ENCODE measurements at places on chromosomes 2 and 18.

- DNase-seq = no peak
These were observed 87.1 kb downstream of the ATP9B start for GRCh38 chr18:79156327-79156726.

- DNase-seq = no peak
These were observed 57.9 kb upstream of the FRZB start for GRCh38 chr2:182924306-182924705.

- no peak for DNase-seq
These were observed 48.0 kb downstream of the FEZ2 start for GRCh38 chr2:36550006-36550405.

DNA sequence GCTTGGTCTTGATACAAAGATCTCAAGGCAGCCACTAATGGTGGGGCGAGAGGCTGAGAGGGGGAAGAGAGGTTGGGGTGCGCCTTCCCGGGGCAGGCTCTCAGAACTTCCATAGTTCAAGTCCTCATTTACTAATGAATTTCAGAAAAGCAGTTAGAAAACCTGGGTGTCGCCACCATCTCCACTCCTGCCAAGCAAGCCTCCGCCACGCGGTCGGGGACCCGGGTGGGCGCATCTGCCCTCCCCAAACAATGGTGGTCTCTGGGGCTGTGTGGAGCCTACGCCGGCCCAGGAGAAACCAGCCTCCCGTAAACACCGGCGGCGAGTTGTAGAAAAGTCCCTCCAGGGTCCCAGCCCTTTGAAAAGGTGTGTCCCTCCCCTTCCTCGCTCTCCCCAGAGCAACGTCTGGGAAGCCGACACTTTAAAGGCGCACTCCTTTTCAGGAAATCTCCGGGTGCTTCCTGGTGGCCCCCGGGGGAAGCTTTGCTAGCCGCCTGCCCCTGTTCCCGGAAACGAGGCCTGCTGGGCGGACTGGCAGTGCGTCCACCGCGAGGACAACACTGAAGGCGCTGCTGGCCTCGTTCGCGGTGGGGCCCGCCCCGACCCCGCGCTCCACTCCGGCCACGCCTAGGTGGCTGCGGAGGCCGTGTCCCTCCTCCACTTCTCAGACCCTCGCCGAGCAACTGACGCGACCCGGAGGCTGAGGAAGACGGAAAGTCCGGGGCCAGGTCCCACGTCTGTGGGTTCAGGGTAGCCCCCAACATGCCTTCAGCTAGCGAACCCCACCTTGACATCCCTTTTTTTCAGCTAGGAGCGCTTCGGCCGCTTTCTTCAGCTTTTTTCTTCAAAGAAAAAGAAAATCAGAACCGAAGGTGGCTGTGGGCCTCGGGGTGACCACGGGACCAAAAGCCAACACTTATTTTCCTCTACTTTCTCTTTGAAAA, 16.8 kb downstream of the EVX2 start:
- DNase-seq = no peak

- DNase-seq = no peak
These were observed 216.6 kb downstream of the SS18 start for GRCh38 chr18:25873833-25874232.

GRCh38 chr2:164873210-164873908, 31.7 kb upstream of the COBLL1 start:
- no peak for DNase-seq

DNA sequence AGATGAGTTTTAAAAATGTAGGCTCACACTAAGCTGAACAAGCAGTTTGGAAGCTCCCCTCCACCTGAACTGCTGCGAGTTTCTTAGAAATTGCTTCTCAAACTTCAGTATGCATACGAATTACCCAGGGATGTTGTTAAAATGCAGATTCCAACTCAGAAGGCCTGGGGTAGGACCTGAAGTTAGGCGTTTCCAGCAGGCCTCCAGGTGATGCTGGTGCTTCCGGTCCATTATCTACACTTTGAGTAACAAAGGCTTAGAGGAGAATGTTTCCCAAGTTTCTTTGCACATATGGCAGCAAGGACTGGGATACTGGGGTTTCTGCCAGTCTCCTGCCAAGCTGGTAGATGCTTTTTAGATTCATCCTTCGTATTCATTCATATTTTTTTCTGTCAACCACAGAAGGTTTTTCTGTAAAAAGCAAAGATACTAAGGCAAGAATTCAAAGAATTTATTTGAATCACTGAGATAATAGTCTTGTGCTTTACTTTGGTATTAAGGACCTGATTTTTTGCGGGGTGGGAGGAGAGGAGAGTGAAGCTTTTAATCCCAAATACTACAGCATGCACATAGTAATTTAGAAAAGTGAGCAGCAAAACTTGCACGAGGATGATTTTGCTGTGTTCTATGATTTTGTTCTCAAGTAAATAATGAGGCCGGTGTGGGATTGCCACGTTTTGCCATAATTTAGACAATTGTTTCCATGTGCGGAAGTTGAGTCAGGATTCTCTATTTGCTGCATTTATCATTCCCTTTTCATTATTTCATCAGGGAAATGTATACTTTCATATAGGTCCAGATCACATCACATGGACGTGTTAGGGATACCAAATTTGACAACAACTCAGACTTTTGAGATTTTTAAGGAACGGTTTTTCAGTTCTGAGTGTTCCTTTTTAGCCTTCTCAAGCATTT, 137.6 kb upstream of the SPATS2L start:
- no peak for DNase-seq

GRCh38 chr2:123370186-123370585, 654.9 kb upstream of the CNTNAP5 start:
- no peak for DNase-seq

GRCh38 chr2:53715568-53715967, 52.0 kb upstream of the CHAC2 start:
- no peak for DNase-seq

GRCh38 chr18:25171334-25171733, 180.6 kb downstream of the ZNF521 start:
- no peak for DNase-seq

DNA sequence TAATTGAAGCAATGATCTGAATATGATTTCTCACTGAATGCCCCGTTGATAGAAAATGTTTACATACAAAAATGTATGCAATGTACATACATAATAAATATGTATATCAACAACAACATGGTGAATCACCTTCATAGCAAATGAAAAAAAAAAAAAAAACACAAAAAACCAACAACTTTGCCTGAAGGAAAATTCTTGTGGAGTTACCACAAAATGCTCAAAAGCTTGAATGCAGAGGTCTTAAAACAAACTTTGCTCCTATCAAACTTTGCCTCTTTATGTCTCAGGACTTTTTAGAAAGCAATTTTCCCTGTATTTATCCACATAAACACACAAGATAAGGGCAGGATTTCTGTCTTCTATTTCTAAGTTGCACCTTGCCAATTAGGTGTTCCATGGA, 92.9 kb upstream of the SIX2 start:
- no peak for DNase-seq

- no peak for DNase-seq
These were observed 25.2 kb upstream of the MRPL33 start for GRCh38 chr2:27746325-27746724.

DNA sequence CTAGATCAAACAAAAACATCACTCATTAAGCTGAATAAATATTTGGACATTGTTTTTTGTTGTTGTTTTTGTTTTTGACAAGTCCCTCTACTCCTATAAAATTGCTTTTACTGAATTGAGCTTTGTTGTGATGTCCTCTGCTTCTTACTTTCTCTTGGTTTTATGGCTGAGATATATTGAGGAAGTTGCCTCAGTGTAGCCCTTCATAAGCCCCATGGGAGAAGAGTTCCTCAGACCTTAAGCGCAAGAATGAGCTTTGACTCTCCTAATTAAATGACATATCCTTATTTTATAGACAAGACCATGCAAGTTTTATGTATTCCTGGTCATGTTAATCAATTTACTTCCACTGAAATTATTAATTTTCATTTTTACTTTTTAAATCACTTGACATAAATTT, 54.9 kb downstream of the CERKL start:
- DNase-seq = no peak

- no peak for DNase-seq
These were observed 56.9 kb downstream of the COMMD1 start for GRCh38 chr2:61962095-61962984.

- no peak for DNase-seq
These were observed 62.8 kb downstream of the NABP1 start for GRCh38 chr2:191740759-191741158.

- DNase-seq = no peak
These were observed 72.4 kb downstream of the PRKCE start for GRCh38 chr2:45723857-45724256.

GRCh38 chr2:226965376-226965775, 129.5 kb downstream of the RHBDD1 start:
- no peak for DNase-seq

DNA sequence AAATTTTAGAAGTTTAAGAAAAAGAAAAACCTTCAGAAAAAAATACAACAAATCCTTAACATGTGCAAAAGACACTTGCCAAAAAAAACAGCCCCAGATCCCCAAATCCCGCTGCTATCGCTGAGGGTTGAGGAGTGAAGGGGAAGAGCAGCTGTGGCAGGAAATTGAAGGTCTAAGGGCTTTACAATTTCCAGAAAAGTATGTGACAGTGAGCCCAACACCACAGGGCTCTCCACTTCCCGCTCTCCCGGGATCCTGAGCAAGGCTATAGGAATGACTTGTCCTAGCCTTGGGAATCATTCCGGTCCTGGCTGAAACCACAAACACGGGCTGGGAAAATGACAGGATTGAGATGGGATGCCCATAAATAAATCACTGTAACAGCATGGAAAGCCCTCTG, 191.4 kb downstream of the TMEM163 start:
- DNase-seq = no peak
